Activated CD8-positive, alpha-beta memory T cell treated with anti-CD3 and anti-CD28 coated beads, Interleukin-2, amount 10 ng/mL, durations not matched to agents 7 days and 5 days (primary cell): ENCODE measurements at places on chromosomes 3 and 15. TPM values are rescaled to one million over a fixed set of nuclear protein-coding genes. Genes with fewer than 3 reads are reported as not detected.
A peak's percentile ranks its signal among the peaks of the same experiment; 100 is the strongest.

- H3K27me3 ChIP-seq = no peaks in the 10 kb centered on the region
- H3K27ac ChIP-seq = no peak overlapping the region
- no peak overlapping the region for H3K4me3 ChIP-seq
- no peaks in the 10 kb centered on the region for H3K36me3 ChIP-seq
- no peak for DNase-seq
- H3K4me1 ChIP-seq = no peaks in the 10 kb centered on the region
Measured at GRCh38 chr3:181791056-181791955, 79.6 kb downstream of the SOX2 start.

GRCh38 chr3:152357587-152357986 lies 88.9 kb downstream of the MBNL1 start:
- H3K4me3 ChIP-seq = no peak overlapping the region
- peaks cover 70% of the 10 kb centered on the region for H3K4me1 ChIP-seq
- H3K27ac ChIP-seq = peak overlapping the region; percentile 55

DNA sequence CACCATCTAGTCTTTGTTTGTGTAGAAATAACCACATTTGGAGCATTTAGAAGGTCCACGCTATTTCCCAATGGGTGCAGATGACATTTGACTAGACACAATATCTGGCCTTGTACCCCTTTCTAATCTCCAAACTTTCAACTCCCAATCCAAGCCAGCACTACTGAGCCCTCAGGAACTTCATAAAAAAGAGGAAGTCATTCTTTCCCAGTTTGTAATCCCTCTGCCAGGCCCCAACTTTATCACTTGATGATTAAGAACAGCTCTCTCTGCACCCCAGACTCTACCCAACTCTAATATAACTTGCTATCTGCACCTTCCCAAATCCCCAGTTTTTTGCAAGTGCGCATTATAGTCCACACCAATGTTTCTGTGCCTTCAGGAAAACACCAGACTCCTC lies 170.2 kb downstream of the KCNMB2 start:
- no peak overlapping the region for H3K4me3 ChIP-seq
- no peaks in the 10 kb centered on the region for H3K27me3 ChIP-seq
- no peaks in the 10 kb centered on the region for H3K36me3 ChIP-seq
- no peaks in the 10 kb centered on the region for H3K4me1 ChIP-seq
- no peak for DNase-seq
- H3K27ac ChIP-seq = no peak overlapping the region

- no peak overlapping the region for H3K4me3 ChIP-seq
- H3K36me3 ChIP-seq = no peaks in the 10 kb centered on the region
- H3K27ac ChIP-seq = no peak overlapping the region
- peaks cover 3% of the 10 kb centered on the region for H3K27me3 ChIP-seq
Measured at GRCh38 chr3:56357266-56357665, 111.0 kb downstream of the ERC2 start.

GRCh38 chr3:63768386-63768785 lies 50.7 kb upstream of the C3orf49 start:
- no peak overlapping the region for H3K4me3 ChIP-seq
- H3K36me3 ChIP-seq = no peaks in the 10 kb centered on the region
- H3K4me1 ChIP-seq = no peaks in the 10 kb centered on the region
- no peak overlapping the region for H3K27ac ChIP-seq

Gene VGLL3
- not detected for total RNA-seq

Gene ALCAM
- 20.6 TPM for total RNA-seq

Gene RTP1
- not detected for total RNA-seq

Gene KNG1
- total RNA-seq = not detected
